Breast epithelium (tissue), 4 donors: ENCODE measurements at places on chromosomes 6 and 20. TPM values are rescaled to one million over a fixed set of nuclear protein-coding genes. Genes with fewer than 3 reads are reported as not detected.

Gene PLN
- 4.6 TPM for total RNA-seq

DNA sequence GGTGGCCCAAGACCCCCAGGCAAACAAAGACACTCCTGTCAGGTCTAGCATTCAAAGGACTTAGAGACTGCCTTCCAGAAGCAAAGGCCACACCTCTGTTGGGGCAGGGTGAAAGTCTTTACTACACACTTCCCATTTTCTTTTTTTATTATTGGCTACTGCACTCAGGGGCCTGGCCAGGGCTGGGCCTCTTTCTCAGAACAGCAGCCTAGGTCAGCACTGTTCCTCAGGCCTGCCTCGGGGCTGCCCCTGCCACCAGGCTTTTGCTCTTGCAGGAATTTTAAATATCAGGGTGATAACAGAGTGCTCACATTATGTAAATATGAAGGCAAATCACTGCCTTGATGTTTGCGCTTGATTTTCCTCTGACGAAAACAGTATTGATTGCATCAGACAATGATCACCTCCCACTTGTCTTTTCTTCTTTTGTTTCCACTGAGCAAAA, 18.5 kb downstream of the GSTA4 start:
- no peak for DNase-seq
- no peaks in the 10 kb centered on the region for H3K27me3 ChIP-seq
- H3K4me1 ChIP-seq, result no peaks in the 10 kb centered on the region
- no peak overlapping the region for H3K4me3 ChIP-seq

DNA sequence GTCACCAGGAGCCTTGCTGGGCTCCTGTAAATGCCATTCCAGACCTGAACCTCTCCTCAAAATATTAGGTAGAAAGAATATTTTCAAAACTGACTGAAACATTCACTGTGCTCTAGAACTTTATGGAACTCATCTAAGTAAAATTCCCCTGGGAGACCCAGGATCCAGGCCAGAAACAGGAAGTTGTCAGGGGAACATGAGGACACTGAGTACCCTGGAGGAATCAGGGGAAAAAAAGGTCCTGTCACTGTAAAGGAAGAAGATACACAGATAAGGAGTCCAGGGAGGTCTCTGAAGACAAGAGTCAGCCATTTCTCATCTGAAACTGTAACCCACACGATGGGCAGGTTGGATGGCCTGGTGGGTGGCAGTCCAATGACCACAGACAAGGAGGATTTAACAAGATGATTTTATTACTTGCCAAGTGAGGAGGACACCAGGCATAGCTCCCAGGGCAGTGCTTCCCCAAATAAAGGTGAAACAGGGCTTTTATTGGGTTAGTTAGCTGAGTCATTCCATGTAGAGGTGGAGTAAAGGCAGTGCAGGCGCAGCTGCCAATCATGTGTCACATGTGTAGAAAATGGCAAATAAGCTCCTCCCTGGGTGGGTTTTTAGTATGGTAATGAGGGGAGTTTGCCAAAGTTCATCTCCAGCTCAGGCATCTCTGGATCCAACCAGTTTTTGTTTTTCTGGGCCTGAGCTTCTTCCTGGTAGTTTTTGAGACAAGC, 138.5 kb downstream of the RCAN2 start:
- H3K4me1 ChIP-seq, result no peaks in the 10 kb centered on the region
- no peaks in the 10 kb centered on the region for H3K27me3 ChIP-seq
- H3K27ac ChIP-seq, result no peak overlapping the region
- DNase-seq, result no peak

GRCh38 chr6:90484903-90485302, 102.0 kb downstream of the MAP3K7 start:
- no peaks in the 10 kb centered on the region for H3K36me3 ChIP-seq
- DNase-seq, result no peak
- no peaks in the 10 kb centered on the region for H3K4me1 ChIP-seq
- no peak overlapping the region for H3K4me3 ChIP-seq
- no peak overlapping the region for H3K27ac ChIP-seq
- H3K27me3 ChIP-seq, result no peaks in the 10 kb centered on the region

GRCh38 chr20:11447371-11448100, 470.2 kb upstream of the BTBD3 start:
- no peaks in the 10 kb centered on the region for H3K36me3 ChIP-seq
- no peaks in the 10 kb centered on the region for H3K4me1 ChIP-seq
- no peak overlapping the region for H3K4me3 ChIP-seq
- no peak overlapping the region for H3K27ac ChIP-seq
- no peaks in the 10 kb centered on the region for H3K27me3 ChIP-seq

- no peaks in the 10 kb centered on the region for H3K36me3 ChIP-seq
- no peak overlapping the region for H3K4me3 ChIP-seq
- no peak for DNase-seq
- H3K4me1 ChIP-seq, result no peaks in the 10 kb centered on the region
- H3K27me3 ChIP-seq, result no peaks in the 10 kb centered on the region
These were observed 193.8 kb upstream of the PRSS16 start for GRCh38 chr6:27053738-27054137.
